B cell (primary cell): ENCODE measurements at places on chromosomes 1 and 21. TPM values are rescaled to one million over a fixed set of nuclear protein-coding genes. Genes with fewer than 3 reads are reported as not detected.
A peak's percentile ranks its signal among the peaks of the same experiment; 100 is the strongest.

The TTC22 gene
- 5.1 and 7.8 TPM in 2 replicates for polyA plus RNA-seq

The LAMC2 gene
- polyA plus RNA-seq = not detected in 2 replicates

The LCE2B gene
- polyA plus RNA-seq = not detected in 2 replicates

The LYPD8 gene
- 0.10 TPM in 1 of 2 replicates, not detected in the other for polyA plus RNA-seq

The THEM4 gene
- 10.3 and 15.0 TPM in 2 replicates for polyA plus RNA-seq

The PTPN22 gene
- 14.3 and 16.6 TPM in 2 replicates for polyA plus RNA-seq

The VHLL gene
- polyA plus RNA-seq = 0.36 and 0.45 TPM in 2 replicates

- DNase-seq = no peak
Measured at GRCh38 chr1:11918799-11919519, 7.3 kb downstream of the KIAA2013 start.

GRCh38 chr21:31193761-31194160, 150.3 kb downstream of the TIAM1 start:
- DNase-seq = no peak

DNA sequence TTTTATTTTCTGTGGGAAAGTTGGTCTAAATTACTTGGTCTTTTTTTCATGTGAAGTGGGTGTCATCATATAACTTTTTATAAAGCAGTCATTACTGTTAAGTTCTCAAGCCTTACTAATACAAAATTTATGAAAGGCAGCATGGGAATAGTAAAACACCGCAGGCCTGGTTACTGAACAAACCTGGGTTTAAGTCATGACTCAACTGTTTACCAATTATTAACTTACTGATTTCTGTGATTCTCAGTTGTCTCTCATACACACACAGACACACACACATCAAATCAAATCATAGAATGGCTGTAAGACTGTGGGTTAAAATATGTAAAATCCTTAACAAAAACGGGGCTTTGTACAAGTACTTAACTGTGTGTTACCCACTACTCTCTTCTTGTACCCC, 14.6 kb downstream of the MAEL start:
- no peak for DNase-seq

DNA sequence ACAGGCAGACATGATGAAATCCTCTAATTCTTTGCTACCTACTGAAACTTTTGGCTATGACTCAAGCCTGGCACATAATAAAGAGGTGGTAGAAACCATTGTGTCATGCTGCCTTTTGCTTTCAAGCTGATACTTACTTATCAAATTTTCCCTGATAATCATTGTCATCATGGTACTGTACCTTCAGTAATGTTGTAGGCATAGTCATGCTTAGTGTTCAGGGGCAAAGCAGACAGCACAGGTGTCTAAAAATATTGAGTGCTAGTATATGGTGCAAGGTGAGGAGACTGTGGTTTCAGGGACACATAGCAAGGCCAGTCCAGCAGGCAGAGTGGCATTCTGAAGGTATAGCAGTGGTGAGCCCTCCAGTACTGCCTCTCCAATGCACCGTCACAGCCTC, 226.9 kb upstream of the DEPDC1 start:
- no peak for DNase-seq

GRCh38 chr1:180586671-180587155, 27.9 kb downstream of the OVAAL start:
- no peak for DNase-seq

GRCh38 chr1:70847013-70847412, 200.6 kb downstream of the PTGER3 start:
- no peak for DNase-seq

- no peak for DNase-seq
Measured at GRCh38 chr1:67557696-67558448, 127.1 kb upstream of the GADD45A start.

DNA sequence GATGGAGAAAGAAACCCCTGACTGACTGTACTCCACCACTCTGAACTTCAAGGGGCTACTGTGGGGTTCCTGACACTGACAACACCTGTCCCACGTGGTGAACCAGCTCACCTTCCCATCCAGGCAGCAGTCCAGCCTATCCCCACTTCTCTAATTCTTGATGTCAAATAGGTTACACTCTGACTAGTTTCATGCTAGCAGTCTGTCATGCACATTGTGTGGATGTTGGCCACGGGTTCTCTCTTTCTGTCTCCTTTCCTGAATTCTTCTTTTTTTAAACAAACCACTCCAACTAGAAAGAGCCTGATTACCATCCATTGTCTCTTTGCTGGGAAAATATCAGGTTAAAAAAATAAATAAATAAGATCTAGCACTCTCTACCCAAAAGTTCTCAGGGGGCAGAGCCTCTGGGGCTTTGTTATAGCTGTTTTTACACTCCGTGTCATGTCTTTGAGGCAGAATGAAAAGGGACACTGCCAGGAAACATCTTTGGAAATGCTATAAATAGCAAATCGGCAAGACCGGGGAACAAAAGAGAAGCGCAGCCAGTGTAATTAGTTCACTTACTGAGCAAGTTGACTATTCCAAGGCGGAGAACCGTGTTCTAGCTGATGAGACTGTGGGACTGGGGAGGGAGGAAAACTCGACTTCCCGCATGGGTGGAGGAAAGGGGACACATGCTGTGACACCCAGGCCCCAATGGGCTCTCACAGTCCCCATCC, 356.1 kb downstream of the OMA1 start:
- no peak for DNase-seq

- DNase-seq = no peak
Measured at GRCh38 chr1:169733924-169734323, at the start of gene SELE. Gene SELE (minus strand): TSS chr1:169734079. CDS start chr1:169733612, 467 bp downstream.

GRCh38 chr1:40860706-40861223, 1.4 kb downstream of the CITED4 start:
- no peak for DNase-seq

DNA sequence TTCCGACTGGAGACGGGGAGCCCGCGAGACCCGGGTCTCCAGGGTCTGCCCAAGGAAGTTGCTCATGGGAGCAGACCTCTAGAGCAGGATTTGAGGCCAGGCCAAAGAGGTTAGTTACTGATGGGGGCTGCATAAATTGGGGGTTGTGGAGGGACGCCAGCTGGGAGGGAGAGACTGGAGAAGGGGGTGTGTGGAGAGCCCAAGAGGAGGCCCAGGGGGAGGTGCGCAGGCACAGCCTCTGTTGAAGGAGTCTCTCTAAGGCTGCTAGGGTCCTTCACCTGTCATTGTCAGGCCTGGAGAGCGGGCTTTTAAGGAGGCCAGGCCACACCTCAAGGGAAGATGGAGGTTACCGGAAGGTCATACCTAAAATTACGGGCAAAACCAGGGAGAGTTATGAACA, 363 bp downstream of the PLA2G5 start:
- DNase-seq = no peak

DNA sequence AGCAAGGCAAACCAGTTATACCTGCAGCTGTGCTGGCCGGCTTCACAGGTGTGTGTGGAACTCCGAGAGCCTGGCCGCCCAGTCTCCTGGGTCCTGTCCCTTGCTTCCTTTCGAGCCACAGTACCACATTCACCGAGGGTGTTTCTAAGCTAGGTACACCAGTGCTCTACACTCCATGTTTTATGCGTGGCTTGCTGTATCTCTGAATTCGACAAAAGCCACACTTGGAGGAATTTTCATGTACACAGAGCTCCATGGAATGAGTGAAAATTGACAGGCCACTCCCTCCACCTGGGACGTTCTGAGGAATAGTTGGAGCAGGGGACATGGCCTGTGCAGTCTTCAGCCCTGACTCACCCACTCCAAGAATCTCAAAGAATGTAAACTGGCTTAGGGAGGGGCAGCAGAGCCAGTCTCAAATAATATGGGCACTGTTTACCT, 14.0 kb downstream of the ETS2 start:
- no peak for DNase-seq

- no peak for DNase-seq
Measured at GRCh38 chr1:22045604-22046228, 6.8 kb upstream of the CDC42 start.

DNA sequence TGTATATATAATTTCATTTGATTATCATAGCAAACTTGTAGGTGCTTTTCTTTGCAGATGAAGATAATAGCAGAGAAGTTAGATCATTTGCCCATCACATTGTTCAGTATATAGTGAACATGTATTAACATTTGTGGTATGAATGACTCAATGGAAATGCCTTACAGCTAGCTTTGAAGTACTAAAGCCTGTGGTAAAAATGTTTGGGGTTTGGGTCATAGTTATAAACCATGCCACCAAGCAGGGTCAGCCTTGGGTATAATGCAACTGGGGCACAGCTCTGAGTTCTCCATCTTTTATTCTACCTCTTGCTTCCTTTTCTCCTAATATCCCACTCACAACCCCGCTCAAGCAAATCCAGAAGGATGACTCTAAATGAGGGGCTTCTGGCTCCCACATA, 141.6 kb downstream of the KCNT2 start:
- DNase-seq = no peak

GRCh38 chr1:246162560-246162959, 344.5 kb downstream of the SMYD3 start:
- DNase-seq = no peak

DNA sequence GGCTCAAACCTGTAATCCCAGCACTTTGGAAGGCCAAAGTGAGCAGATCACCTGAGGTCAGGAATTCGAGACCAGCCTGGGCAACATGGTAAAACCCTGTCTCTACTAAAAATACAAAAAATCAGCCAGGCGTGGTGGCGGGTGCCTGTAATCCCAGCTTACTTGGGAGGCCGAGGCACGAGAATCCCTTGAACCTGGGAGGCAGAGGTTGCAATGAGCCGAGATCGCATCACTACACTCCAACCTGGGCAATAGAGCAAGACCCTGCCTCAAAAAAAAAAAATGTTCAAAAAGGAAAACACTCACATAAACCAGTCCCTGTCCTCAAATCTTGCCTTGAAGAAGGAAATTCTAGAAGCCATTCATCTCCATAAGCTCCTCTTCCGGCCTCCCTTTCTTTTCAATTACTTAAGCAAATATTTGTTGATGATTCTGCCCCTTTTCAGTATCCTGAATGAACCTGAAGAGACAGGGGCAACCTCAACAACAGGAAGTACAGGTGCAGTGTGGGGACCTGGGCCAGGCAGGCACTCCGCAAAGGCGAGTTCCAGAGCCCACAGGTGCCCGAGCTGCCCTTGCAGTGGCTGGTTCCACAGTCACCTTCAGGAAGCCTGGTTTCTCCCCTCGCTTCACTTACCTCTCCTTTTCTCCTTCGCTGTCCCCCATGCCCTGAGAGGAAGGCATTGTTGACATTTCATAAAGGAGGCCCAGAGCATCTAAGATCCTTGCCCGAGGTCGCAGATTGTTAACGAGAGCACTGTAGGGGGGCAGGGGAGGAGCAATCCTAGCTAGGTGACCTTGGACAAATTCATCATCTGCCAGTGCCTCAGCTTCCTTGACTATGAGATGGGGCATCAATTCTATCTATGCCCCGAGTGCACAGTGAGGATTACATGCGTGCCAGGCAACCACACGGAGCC, 8.9 kb upstream of the LEFTY1 start:
- peak; percentile 55 for DNase-seq

DNA sequence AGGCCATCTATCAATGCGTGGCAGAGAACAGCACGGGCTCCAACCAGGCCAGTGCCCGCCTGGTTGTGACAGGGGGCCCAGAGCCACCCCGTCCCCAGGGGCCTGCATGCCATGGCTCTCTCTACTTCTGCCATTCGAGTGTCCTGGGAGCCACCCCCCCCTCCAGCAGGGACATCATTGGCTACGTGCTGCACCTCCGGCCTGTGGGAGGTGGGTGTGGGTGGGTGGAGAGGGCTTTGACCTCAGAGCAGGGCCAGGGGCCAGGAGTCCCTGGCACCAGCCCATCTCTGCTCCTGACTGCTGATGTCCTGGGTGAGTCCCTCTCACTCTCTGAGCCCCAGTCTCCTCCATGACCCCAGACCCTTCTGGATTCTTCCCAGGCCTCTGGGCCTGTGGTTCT, 25.3 kb downstream of the SLC27A3 start:
- no peak for DNase-seq

DNA sequence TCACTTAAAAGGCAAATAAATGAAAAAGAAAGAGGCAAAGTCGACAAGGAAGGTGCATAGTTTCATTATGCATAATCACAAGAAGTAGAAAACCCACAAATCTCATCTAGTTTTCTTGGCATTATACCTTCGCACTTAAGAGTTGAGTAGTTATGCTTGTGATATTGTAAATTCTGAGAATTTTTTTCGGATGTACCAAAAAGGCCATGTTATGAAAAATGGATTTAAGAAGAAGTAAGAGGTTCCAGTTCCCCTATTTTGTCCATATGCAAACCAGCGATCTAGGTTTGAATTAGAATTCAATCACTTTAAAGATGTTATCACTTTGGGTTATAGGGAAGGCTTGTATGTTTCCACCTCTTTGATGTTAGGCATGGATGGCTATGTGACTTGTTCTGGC, 7.9 kb upstream of the ERICH3 start:
- DNase-seq = no peak

DNA sequence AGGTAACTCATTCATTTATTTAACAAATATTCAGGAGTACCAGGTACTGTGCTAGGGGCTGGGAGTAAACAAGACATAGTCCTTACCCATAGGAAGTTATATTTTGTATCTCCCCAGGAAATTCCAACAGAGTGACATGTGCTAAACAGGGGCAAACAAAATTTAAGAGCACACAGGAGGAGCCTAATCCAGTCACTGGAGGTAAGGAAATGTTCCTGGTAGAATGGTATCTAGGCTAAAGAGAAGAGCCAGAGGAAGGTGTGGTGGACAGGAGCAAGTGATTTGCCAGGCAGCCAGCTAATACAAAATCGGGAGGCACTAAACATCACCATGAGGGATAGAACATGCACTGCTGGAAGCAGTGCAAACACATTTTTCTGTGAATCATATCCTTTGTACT, 10.4 kb downstream of the TEX38 start:
- DNase-seq = no peak

GRCh38 chr21:36436829-36437744, 42.8 kb downstream of the CLDN14 start:
- DNase-seq = no peak
